ENCODE measurements at places on chromosomes 1 and 21. TPM values are rescaled to one million over a fixed set of nuclear protein-coding genes. Genes with fewer than 3 reads are reported as not detected.

DNA sequence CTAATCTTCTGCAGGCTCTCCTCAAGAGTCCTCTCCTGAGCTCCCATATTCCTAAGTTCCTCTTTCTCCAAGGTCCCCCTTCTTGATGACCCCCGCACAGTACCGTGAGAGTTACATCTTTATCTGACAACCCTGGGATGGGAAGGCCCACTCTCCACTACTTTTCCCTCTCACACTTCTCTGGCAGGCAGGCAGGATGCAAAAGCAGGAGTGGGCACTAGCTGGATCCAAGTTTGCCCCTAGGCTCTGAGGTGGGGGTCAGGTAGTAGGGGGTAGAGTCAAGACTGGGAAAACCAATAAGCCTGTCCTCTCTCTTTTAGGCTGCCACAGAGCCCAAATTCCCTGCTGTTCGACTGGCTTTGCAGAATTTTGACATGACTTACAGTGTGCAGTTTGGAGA lies 3.9 kb downstream of the NSUN4 start:
- peaks cover 10% of the 10 kb centered on the region for H3K36me3 ChIP-seq
- H3K27me3 ChIP-seq: no peaks in the 10 kb centered on the region
- H3K4me1 ChIP-seq: peaks cover 49% of the 10 kb centered on the region
- H3K27ac ChIP-seq: no peak overlapping the region
- no peak for DNase-seq
- no peak overlapping the region for H3K4me3 ChIP-seq

SPRR3 gene
- total RNA-seq: not detected

DNA sequence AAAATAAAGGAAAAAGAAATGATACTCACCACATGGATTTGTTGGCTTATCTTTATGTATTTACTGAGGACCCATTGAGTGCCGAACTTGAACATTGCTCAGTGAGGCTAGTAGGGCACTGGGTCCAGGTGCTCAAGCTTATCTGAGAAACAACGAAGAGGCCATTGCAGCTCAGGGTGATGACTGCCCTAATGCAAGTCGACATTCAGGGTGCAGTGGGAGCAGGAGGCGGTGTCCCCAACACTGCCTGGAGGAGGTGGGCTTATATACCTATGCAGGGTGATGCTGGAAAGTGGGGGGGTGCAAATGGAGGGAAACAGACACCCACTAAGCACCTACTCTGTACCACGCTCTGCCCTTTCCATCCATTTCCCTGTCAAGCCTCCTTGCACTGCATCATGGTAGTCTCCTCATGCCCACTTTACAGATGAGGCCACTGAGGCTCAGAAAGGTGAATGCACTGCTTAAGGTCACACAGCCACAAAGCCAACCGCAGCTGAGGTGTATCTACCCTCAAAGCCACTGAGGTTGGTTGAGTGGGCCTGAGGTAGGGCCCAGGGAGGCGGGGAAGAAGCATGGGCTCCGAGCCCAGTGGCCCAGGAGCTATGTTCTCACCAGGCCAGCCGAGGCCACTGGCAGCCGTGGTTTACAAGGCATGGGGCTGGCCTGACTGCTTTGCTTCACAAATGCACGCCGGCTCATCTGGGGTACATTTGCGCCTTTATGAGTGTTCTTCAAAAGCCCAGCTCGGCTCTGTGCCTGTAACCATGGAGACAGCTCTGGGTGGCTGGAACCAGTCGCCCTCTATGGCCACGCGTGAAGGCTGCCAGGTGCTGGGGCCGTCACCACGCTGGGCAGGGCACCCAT lies 103.8 kb downstream of the EPHB2 start:
- H3K27me3 ChIP-seq: peaks cover 9% of the 10 kb centered on the region
- no peak overlapping the region for H3K4me3 ChIP-seq
- no peak for DNase-seq
- H3K4me1 ChIP-seq: no peaks in the 10 kb centered on the region
- no peaks in the 10 kb centered on the region for H3K36me3 ChIP-seq

FHAD1 gene
- 0.42 TPM for total RNA-seq

TNNI3K gene
- total RNA-seq: not detected

- H3K4me1 ChIP-seq: no peaks in the 10 kb centered on the region
- H3K27me3 ChIP-seq: no peaks in the 10 kb centered on the region
- no peak overlapping the region for H3K4me3 ChIP-seq
- no peak for DNase-seq
- no peaks in the 10 kb centered on the region for H3K36me3 ChIP-seq
- no peak overlapping the region for H3K27ac ChIP-seq
Measured at GRCh38 chr1:78304761-78305160, 186.0 kb upstream of the PTGFR start.

OR2L3 gene
- total RNA-seq: not detected

DNA sequence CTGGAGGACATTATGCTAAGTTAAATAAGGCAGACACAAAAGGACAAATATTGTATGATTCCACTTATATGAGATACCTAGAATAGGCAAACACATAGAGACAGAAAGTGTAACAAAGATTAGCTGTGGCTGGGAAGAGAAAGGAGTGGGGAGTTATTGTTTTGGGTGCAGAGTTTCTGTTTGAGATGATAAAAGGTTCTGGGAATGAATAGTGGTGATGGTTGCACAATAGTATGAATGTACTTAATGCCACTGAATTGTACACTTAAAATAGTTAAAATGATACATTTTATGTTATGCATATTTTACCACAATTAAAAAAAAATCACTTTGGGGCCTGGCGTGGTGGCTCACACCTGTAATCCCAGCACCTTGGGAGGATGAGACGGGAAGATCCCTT lies 21.2 kb upstream of the ERO1B start:
- no peaks in the 10 kb centered on the region for H3K27me3 ChIP-seq
- no peak for DNase-seq
- H3K27ac ChIP-seq: peak overlapping the region; percentile 26
- H3K36me3 ChIP-seq: no peaks in the 10 kb centered on the region

GPR161 gene
- 0.05 TPM for total RNA-seq

CYP2J2 gene
- total RNA-seq: not detected

GRCh38 chr1:35557118-35557610 lies at the start of gene KIAA0319L:
TSS of gene KIAA0319L (minus strand) at chr1:35557403. CDS start at chr1:35554491, 2,912 bp downstream.
- peak within 1 kb of the TSS; percentile 97 for H3K27ac ChIP-seq
- no peaks in the 10 kb centered on the region for H3K36me3 ChIP-seq
- peak; percentile 92 for DNase-seq
- peaks cover 44% of the 10 kb centered on the region for H3K4me1 ChIP-seq

- no peak overlapping the region for H3K27ac ChIP-seq
- no peaks in the 10 kb centered on the region for H3K27me3 ChIP-seq
- DNase-seq: no peak
- peaks cover 16% of the 10 kb centered on the region for H3K36me3 ChIP-seq
- peaks cover 19% of the 10 kb centered on the region for H3K4me1 ChIP-seq
- H3K4me3 ChIP-seq: no peak overlapping the region
Measured at GRCh38 chr1:10536133-10536770, 61.5 kb downstream of the PEX14 start.

- no peak overlapping the region for H3K4me3 ChIP-seq
- H3K4me1 ChIP-seq: no peaks in the 10 kb centered on the region
- H3K27me3 ChIP-seq: no peaks in the 10 kb centered on the region
- H3K36me3 ChIP-seq: no peaks in the 10 kb centered on the region
- no peak overlapping the region for H3K27ac ChIP-seq
Measured at GRCh38 chr1:67644566-67644965, 40.4 kb upstream of the GADD45A start.

- H3K4me1 ChIP-seq: peaks cover 36% of the 10 kb centered on the region
- no peak overlapping the region for H3K27ac ChIP-seq
- H3K4me3 ChIP-seq: no peak overlapping the region
- no peaks in the 10 kb centered on the region for H3K36me3 ChIP-seq
Measured at GRCh38 chr1:157771661-157772425, 5.1 kb downstream of the FCRL2 start.

GRCh38 chr21:27580276-27580675 lies 613.4 kb upstream of the ADAMTS5 start:
- DNase-seq: no peak
- H3K27ac ChIP-seq: no peak overlapping the region
- H3K27me3 ChIP-seq: no peaks in the 10 kb centered on the region
- H3K4me1 ChIP-seq: no peaks in the 10 kb centered on the region
- H3K36me3 ChIP-seq: no peaks in the 10 kb centered on the region

- no peak for DNase-seq
- H3K27me3 ChIP-seq: no peaks in the 10 kb centered on the region
- no peak overlapping the region for H3K4me3 ChIP-seq
- H3K27ac ChIP-seq: no peak overlapping the region
Measured at GRCh38 chr1:226428791-226429461, 21.0 kb upstream of the PARP1 start.

DNA sequence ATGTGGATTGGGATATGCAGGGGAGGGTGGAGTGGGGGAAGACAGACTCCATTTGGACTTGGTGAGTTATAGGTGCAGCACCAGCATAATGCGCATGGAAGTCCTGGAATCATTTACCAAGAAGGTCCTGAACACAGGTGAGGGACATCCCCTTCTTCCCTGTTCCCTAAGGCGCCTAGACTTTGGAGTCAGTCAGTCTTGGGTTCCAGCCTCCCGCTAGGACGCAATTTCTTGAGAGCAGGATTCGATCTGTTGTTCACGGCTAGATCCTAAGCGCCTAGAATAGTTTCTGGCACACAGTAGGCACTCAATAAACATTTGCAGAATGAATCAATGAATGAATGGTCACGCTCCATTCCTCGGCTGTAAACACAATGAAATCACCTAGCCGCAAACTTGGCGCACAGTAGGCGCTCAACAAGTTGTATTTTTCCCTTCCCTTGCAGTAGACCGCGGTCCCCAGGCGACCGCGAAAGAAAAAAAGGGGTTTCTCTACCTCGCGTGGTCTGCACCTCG lies 1.0 kb upstream of the AK4 start:
- no peaks in the 10 kb centered on the region for H3K36me3 ChIP-seq
- peaks cover 39% of the 10 kb centered on the region for H3K27me3 ChIP-seq
- DNase-seq: no peak
- H3K4me3 ChIP-seq: peak overlapping the region; percentile 78

DNA sequence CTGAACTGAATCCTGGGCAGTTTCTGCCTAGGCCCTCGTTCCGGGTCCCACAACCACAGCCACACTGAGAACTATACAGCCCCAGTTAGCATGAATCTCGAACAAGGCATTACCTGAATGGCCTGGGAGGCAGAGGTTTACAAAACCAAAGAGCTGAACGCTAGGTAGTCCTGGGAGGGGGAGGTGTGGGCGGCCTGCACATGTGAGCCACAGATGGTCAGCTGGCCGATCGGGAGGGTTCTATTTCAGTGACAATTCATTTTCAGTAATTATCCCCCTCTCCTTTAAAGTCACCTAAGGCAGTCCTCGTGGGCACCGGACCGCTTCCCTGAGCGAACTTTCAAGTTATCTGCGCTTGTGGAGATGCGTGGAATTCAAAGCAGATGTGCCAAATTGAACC lies 111.9 kb downstream of the GLIS1 start:
- no peaks in the 10 kb centered on the region for H3K36me3 ChIP-seq
- H3K27ac ChIP-seq: no peak overlapping the region
- H3K4me1 ChIP-seq: no peaks in the 10 kb centered on the region
- no peaks in the 10 kb centered on the region for H3K27me3 ChIP-seq
- no peak overlapping the region for H3K4me3 ChIP-seq

RASAL2 gene
- total RNA-seq: not detected

DNA sequence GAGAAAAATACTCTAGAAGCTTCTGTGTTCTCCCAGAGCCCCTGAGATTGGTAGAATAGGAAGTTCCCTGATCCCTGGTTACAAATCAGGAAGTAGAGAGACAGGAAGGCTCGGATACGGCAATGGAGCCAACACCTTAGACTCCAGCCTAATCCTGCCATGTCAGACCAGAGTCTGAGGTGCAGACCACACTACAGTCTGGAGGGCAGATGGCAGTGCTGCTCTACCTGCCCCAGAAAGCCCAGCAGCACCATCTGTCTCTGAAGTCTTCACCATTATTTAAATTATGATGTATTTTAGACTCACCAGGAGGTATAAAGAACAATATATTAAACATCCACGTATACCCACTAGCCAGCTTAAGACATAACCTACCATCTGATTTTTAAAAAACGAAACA lies 93.0 kb downstream of the MTR start:
- H3K4me1 ChIP-seq: no peaks in the 10 kb centered on the region
- no peaks in the 10 kb centered on the region for H3K27me3 ChIP-seq
- H3K36me3 ChIP-seq: peaks cover 14% of the 10 kb centered on the region
- DNase-seq: no peak
- no peak overlapping the region for H3K27ac ChIP-seq

- H3K27me3 ChIP-seq: peaks cover 27% of the 10 kb centered on the region
- no peaks in the 10 kb centered on the region for H3K36me3 ChIP-seq
- no peak for DNase-seq
- no peak overlapping the region for H3K27ac ChIP-seq
- H3K4me1 ChIP-seq: no peaks in the 10 kb centered on the region
Measured at GRCh38 chr1:50152236-50152635, 43.5 kb downstream of the ELAVL4 start.

DNA sequence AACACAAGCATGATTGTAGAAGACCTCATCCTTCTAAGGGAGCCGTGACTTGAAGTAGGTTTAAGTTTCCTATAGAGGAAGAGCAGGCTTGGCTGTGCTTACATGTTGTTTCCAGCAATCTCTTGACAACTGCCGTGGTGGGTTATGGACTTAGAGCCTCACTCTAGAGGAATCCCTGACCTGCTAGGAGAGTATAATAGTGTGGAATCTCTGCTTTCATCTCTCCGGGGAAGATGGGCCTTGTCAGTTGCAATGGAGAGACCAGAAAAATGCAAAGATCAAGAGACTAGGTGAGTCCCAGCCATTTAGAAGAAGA lies 137.6 kb downstream of the MIS18A start:
- peaks cover 16% of the 10 kb centered on the region for H3K27me3 ChIP-seq
- H3K36me3 ChIP-seq: no peaks in the 10 kb centered on the region
- H3K4me1 ChIP-seq: no peaks in the 10 kb centered on the region
- H3K4me3 ChIP-seq: no peak overlapping the region
- DNase-seq: no peak
- H3K27ac ChIP-seq: no peak overlapping the region

GRCh38 chr1:112358798-112359408 lies 37.1 kb upstream of the CTTNBP2NL start:
- H3K27ac ChIP-seq: no peak overlapping the region
- no peak for DNase-seq
- no peak overlapping the region for H3K4me3 ChIP-seq
- H3K36me3 ChIP-seq: no peaks in the 10 kb centered on the region
- H3K27me3 ChIP-seq: peaks cover 38% of the 10 kb centered on the region
- peaks cover 5% of the 10 kb centered on the region for H3K4me1 ChIP-seq

GPR25 gene
- not detected for total RNA-seq

FNDC5 gene
- total RNA-seq: not detected

DNA sequence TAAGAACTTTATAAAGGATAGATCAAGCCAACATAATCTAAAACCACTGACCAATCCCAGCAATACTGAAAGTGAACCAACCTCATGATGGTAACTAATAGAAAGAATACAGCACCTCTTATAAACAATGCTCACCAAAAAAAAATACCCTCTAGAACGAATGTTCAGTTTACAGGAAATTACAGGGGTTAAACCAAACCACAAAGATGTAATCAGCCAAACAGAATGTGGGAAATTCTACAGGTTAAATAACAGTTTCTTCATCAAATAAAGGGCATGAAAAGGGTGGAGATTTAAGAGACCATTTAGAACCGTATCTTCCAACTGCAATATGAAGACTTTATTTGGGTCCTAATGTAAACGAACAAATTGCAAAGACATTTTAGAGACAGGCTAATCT lies 30.4 kb downstream of the ARID4B start:
- peak overlapping the region; percentile 92 for H3K4me3 ChIP-seq
- no peaks in the 10 kb centered on the region for H3K27me3 ChIP-seq
- H3K4me1 ChIP-seq: peaks cover 49% of the 10 kb centered on the region
- peak overlapping the region; percentile 84 for H3K27ac ChIP-seq
- DNase-seq: no peak

RAB42 gene
- total RNA-seq: not detected

TLR5 gene
- total RNA-seq: 0.38 TPM

NPR1 gene
- not detected for total RNA-seq

GRCh38 chr1:229347528-229347927 lies 4.7 kb upstream of the CCSAP start:
- no peaks in the 10 kb centered on the region for H3K36me3 ChIP-seq
- H3K4me1 ChIP-seq: peaks cover 7% of the 10 kb centered on the region
- peaks cover 23% of the 10 kb centered on the region for H3K27me3 ChIP-seq
- H3K4me3 ChIP-seq: no peak overlapping the region
